ENCODE measurements at places on chromosomes 3 and 15.

- DNase-seq = no peak
- H3K4me3 ChIP-seq = no peak overlapping the region
- H3K27ac ChIP-seq = no peak overlapping the region
Measured at GRCh38 chr15:80915472-80915871, 74.1 kb downstream of the MESD start.

DNA sequence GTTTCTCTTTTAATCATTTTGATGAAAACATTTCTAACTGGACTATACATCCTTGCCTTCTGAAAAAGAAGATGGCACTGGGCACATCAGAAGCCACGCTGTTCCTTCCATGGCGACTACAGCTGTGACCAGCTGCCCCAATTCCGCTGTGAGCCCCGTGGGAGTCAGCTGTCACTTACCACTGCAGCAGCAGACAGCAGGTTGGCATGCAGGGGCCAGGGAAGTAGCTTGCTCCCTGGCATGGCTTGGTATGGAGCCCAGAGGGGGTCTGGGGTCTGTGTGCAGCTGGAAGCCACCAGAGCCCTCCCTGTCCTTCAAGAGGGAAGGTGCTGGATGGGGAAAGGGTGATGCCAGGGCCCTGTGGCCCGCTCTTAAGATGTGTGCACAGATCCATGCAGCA lies 4.5 kb upstream of the ZXDC start:
- H3K27ac ChIP-seq = no peak overlapping the region
- no peaks in the 10 kb centered on the region for H3K36me3 ChIP-seq

GRCh38 chr3:173399044-173399443 lies 1.5 kb downstream of the NLGN1 start:
- no peaks in the 10 kb centered on the region for H3K36me3 ChIP-seq
- H3K27me3 ChIP-seq = no peaks in the 10 kb centered on the region
- no peak overlapping the region for H3K4me3 ChIP-seq
- no peak for DNase-seq

DNA sequence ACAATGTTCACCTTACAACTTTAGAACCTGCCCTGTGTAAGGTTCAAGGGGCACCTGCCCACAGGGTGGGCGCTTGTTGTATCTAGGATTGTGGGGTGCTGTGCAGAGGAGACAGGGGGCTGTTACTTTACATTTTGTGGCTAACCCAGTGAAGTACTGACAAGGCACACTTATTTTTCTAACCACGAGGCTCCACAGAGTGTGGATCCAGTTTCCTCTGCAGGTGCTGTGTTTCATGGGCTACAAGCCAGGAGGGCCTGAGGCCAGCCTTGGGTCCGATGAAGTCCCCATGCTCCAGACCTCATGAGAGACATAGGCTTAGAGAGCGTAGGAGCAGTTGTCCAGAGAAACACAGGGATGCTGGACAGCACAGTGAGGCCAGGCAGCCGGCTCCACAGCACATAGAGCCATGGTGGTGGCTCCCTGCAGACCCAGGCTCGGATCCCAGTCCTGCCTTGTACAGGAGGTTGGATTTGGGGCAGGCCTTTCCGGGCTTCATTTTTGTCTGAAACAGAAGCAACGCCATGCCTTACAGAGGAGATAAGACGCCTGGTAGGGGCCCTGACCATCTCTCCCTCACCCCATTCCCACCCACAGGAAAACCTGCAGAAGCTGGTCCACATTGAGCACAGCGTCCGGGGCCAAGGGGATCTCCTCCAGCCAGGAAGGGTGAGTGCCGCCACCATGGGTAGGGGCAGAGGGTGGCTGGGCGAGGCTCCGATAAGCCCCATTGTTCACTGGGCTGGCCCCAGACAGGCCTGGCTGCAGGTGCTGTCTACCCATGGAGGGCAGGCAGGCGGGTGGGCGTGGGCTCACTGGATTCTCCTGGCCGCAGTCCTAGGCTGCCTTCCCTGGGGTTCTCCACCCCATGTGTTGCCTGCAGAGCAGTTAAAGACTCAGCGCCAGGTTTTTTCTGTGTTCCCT lies 40.1 kb upstream of the NR2C2 start:
- DNase-seq = no peak
- peaks cover 31% of the 10 kb centered on the region for H3K27me3 ChIP-seq
- H3K27ac ChIP-seq = no peak overlapping the region
- no peaks in the 10 kb centered on the region for H3K4me1 ChIP-seq
- H3K36me3 ChIP-seq = no peaks in the 10 kb centered on the region

DNA sequence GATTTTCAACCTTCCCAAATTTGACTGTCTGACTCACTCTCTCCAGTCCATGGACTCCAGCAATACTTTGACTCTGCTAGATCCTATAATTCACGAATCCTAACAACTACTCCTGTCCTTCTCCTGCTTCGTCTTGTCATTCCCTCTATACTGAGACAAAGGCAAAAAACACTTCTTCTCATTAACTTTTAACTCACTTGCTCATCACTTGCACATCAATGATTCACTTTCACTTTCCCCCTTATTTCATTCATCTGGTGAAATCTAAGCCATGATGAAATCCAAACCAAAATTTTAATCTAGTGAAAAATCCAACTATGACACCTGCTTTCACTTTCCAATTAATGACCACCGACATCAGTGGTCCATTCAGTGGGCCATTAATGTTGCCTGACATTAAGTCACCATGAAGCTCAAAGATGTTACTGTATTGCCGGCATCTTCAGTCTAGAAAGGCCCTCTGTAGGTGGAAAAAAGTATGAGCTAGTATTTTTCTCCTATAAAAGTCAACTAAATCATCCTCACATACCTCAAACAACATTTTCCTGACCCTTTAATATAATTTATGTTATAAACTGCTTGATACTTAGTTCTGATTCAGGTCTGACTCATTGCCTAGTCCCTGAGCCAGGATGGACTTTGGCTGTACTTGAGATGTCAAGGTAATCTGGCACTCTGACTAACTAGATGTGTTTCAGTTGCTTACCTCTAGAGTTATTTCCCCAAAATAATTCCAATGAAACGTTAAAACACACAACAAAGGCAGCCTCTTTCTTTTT lies 158.6 kb downstream of the CNTN6 start:
- no peaks in the 10 kb centered on the region for H3K27me3 ChIP-seq
- no peak for DNase-seq
- no peaks in the 10 kb centered on the region for H3K36me3 ChIP-seq
- H3K4me3 ChIP-seq = no peak overlapping the region
- H3K27ac ChIP-seq = no peak overlapping the region

- H3K4me3 ChIP-seq = no peak overlapping the region
- no peak overlapping the region for H3K27ac ChIP-seq
- H3K4me1 ChIP-seq = peaks cover 20% of the 10 kb centered on the region
- no peak for DNase-seq
- H3K27me3 ChIP-seq = no peaks in the 10 kb centered on the region
- H3K36me3 ChIP-seq = peaks cover 4% of the 10 kb centered on the region
Measured at GRCh38 chr15:34984889-34985630, 3.0 kb downstream of the ZNF770 start.

DNA sequence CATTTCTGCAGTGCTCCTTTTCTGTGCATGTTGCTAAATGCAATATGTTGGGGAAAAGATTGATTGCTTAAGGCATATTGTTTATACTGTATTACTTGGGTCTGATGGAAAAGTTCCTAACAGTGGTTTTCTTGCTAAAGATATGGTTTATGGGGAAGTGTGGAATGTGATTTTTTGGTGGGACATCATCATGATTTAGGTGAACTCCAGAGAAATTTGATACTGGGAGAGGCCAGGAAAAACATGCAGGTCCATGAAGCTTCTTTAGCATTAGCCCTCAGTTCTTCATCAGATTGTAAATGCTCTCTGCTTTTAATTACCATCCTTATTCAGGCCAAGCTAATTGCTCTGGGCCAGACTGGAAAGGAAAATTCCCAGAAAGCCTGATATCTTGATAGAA lies 147.5 kb downstream of the LRTM1 start:
- DNase-seq = no peak
- no peaks in the 10 kb centered on the region for H3K4me1 ChIP-seq
- no peak overlapping the region for H3K4me3 ChIP-seq
- H3K27me3 ChIP-seq = no peaks in the 10 kb centered on the region
- no peak overlapping the region for H3K27ac ChIP-seq

- H3K4me3 ChIP-seq = no peak overlapping the region
- no peak for DNase-seq
- H3K27me3 ChIP-seq = no peaks in the 10 kb centered on the region
- H3K36me3 ChIP-seq = no peaks in the 10 kb centered on the region
- H3K27ac ChIP-seq = no peak overlapping the region
Measured at GRCh38 chr3:64082961-64083541, 59.8 kb upstream of the PSMD6 start.

DNA sequence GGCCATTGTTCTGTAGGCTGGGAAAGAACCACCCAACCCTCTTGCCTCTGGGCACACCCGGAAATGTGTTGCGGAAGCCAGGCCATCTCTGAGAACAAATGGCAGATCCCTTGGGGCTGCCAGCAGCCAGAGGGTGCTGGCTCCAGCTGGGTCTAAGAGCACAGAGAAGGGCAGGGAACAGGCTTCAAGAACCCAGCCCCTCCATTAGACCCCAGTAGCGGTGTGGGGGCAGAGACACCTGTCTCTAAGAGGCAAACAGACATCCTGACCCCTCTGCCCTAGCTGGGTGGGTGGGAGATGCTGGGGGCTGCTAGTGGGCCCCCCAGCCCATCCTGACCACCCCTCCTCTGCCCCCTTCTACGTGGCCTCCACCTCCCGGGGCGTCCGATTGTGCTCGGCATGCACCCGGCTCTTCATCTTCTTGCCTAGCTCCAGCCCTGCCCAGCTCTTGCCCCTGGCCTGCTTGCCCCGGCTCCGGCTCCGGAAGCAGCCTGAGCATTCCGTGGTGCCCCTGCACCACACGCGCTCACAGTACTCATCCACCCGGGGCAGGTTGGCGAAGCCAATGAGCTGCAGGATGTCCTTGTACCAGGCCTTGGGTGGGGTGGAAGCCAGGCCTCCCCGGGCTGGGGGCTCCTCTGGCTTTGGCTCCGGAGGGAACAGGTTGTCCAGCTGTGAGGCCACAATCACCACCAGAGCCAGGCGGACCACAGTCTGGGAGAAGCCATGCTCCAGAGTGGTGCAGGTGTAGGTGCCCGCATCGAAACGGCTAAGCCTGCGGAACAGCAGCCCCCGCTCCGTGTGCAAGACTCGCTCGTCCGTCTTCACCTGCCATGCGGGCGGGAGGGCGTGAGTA lies 9.4 kb downstream of the SEMA3G start:
- no peaks in the 10 kb centered on the region for H3K4me1 ChIP-seq
- no peaks in the 10 kb centered on the region for H3K36me3 ChIP-seq
- no peaks in the 10 kb centered on the region for H3K27me3 ChIP-seq
- no peak overlapping the region for H3K27ac ChIP-seq
- no peak for DNase-seq
- no peak overlapping the region for H3K4me3 ChIP-seq

GRCh38 chr3:153379516-153379915 lies 217.5 kb downstream of the RAP2B start:
- no peaks in the 10 kb centered on the region for H3K4me1 ChIP-seq
- no peak overlapping the region for H3K27ac ChIP-seq
- H3K4me3 ChIP-seq = no peak overlapping the region
- no peaks in the 10 kb centered on the region for H3K36me3 ChIP-seq

GRCh38 chr3:173214576-173214975 lies 73.5 kb upstream of the SPATA16 start:
- no peak overlapping the region for H3K27ac ChIP-seq
- H3K4me1 ChIP-seq = no peaks in the 10 kb centered on the region
- no peak for DNase-seq
- H3K27me3 ChIP-seq = no peaks in the 10 kb centered on the region

GRCh38 chr3:110859993-110860392 lies 211.6 kb upstream of the NECTIN3 start:
- H3K36me3 ChIP-seq = no peaks in the 10 kb centered on the region
- H3K4me1 ChIP-seq = no peaks in the 10 kb centered on the region
- H3K27ac ChIP-seq = no peak overlapping the region
- DNase-seq = no peak

- peaks cover 13% of the 10 kb centered on the region for H3K27me3 ChIP-seq
- no peak for DNase-seq
- H3K36me3 ChIP-seq = no peaks in the 10 kb centered on the region
- no peak overlapping the region for H3K4me3 ChIP-seq
Measured at GRCh38 chr3:69294014-69294766, 91.7 kb downstream of the FRMD4B start.

DNA sequence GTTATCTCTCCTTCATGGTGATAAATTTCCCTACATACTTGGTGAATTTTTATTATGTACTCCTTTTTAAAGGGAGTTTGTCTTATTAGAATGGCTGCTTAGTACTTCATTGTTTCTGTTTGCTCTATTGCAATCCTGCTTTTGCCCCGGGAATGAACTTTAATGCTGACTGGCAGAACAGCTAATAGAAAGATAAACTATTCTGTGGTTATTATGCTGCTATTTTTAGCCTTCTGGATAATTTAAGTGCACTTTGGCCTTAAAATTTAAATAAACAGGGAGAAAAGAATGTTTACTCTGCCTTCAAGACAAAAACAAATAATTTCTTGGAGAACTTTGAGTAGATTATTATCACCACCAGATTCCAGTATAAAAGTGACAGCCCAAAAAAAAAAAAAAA lies 413.8 kb upstream of the CCDC54 start:
- H3K4me3 ChIP-seq = no peak overlapping the region
- no peaks in the 10 kb centered on the region for H3K4me1 ChIP-seq
- H3K27ac ChIP-seq = no peak overlapping the region
- H3K36me3 ChIP-seq = no peaks in the 10 kb centered on the region
- no peak for DNase-seq
- H3K27me3 ChIP-seq = no peaks in the 10 kb centered on the region

DNA sequence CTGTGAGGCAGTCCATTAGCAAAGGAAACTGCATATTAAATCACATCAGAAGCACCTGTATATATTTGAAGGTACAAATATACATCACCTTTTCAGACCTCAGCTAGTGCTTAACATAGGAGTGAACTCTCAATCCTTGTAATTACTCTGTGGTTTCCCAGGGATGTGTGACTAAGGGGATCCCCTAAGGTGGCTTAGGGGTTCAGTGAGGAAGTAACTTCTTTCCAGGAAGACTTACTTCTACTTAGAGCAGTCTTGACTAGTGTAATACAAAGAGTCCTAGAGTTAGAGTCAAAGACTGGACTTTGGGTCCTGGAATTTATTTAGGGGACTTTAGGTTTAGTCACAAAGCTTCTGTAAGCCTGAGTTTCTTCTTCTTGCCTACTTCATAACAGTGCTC lies 8.7 kb upstream of the SUMF1 start:
- no peaks in the 10 kb centered on the region for H3K36me3 ChIP-seq
- H3K4me3 ChIP-seq = no peak overlapping the region
- no peak for DNase-seq

DNA sequence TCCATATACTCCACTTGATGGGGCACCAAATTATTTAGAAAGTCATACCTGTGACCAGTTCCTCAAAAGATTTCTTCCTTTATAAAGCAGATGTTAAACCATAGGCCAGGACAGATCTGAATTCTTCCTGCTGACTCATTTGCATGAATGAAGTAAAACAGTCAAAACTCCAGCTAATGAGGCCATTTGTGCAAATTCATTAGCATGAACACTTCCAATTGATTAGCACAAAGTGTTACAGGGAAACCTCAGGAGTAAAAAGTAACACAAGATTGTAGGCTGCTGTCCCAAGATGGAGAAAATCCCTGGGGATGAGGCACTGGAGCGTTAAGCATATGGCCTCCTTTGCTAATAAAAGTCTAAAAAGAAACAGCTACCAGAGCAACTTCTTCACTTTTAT lies 149.8 kb downstream of the ZNF385D start:
- no peaks in the 10 kb centered on the region for H3K4me1 ChIP-seq
- H3K36me3 ChIP-seq = no peaks in the 10 kb centered on the region
- no peak overlapping the region for H3K4me3 ChIP-seq
- no peak overlapping the region for H3K27ac ChIP-seq
